ENCODE measurements at places on chromosomes 12 and 14.

GRCh38 chr14:87629788-87630187 is 363.2 kb downstream of the GALC start:
- H3K4me1 ChIP-seq = no peaks in the 10 kb centered on the region
- H3K27me3 ChIP-seq = no peaks in the 10 kb centered on the region
- no peak overlapping the region for H3K27ac ChIP-seq

- H3K36me3 ChIP-seq = peaks cover 76% of the 10 kb centered on the region
- H3K4me3 ChIP-seq = no peak overlapping the region
- no peaks in the 10 kb centered on the region for H3K27me3 ChIP-seq
- no peak overlapping the region for H3K27ac ChIP-seq
Measured at GRCh38 chr12:28390761-28391385, 200.6 kb downstream of the CCDC91 start.

- ATAC-seq = no peak
- H3K27ac ChIP-seq = no peak overlapping the region
- H3K4me3 ChIP-seq = no peak overlapping the region
- peaks cover 20% of the 10 kb centered on the region for H3K27me3 ChIP-seq
- H3K36me3 ChIP-seq = no peaks in the 10 kb centered on the region
- H3K4me1 ChIP-seq = no peaks in the 10 kb centered on the region
Measured at GRCh38 chr12:111120578-111120977, 200.2 kb upstream of the MYL2 start.

- peak overlapping the region; percentile 71 for H3K4me3 ChIP-seq
- H3K27me3 ChIP-seq = no peaks in the 10 kb centered on the region
- peaks cover 18% of the 10 kb centered on the region for H3K4me1 ChIP-seq
Measured at GRCh38 chr12:622416-622815, 40.8 kb downstream of the NINJ2 start.

DNA sequence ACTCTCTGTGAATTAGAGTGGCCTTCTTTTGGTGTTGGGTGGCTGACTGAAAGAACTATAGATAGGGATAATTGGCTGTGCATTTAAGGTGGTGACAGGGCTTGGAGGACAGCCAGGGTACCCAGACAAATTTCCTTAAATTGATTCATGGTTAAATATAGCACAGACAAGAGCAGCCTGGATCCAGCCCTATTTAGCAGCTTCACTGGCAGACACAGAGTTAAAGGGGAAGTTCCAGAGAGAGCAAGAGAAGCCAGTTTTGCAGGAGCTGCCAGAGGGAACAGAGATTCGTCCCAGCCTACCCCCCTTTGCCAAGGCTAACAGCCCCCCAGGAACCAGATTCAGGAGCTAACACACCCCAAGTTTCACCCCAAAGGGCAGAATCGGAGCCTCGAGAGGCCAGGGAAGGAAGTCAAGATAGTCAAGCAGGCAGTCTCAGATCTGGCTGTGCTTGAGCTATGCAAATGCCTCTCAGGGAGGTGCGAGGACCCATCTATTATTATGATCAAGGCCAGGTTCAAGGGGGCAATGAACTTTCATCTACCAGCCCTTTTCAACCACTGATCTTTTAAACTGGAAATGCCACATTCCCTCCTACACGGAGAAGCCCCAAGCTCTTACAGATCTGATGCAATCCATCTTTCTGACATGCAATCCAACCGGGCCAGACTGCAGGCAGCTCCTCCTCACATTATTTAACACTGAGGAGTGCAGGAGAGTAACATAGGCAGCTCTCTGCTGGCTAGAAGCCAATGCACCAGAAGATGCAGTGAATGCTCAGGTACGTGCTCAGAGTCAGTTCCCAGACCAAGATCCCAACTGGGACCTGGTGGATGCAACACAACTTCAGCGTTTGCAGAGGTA is 58.2 kb downstream of the DHRS2 start:
- H3K36me3 ChIP-seq = no peaks in the 10 kb centered on the region
- peaks cover 26% of the 10 kb centered on the region for H3K27me3 ChIP-seq
- no peaks in the 10 kb centered on the region for H3K4me1 ChIP-seq
- H3K4me3 ChIP-seq = no peak overlapping the region

DNA sequence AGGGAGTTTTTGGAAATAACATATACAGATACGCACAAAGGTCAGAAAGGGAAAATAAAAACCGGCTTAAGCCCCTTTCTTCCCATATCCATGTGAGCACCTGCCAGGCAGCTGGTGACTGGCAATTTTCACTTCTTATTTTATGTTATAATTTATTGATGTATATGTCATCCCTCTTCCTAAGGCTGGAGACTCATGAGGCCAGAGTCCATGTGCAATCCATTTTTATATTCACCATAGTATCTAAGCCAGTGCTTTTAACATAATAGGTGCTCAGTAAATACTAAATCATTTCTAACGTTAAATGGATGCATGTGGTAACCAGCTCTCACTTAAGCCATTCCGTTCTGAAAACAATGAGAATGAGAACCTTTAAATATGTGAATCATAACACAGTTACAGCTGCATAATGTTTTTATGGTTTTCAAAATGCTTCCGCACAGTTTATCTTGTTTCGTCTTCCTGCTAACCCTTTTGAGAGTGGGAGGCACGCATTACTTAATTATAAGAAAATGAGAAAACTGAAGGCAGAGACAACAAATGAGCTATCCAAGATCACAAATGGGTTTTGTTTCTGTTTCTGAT is 178.3 kb downstream of the CACNA1C start:
- no peaks in the 10 kb centered on the region for H3K36me3 ChIP-seq
- H3K4me3 ChIP-seq = no peak overlapping the region
- no peak for ATAC-seq
- H3K27ac ChIP-seq = no peak overlapping the region
- no peaks in the 10 kb centered on the region for H3K4me1 ChIP-seq
- peaks cover 25% of the 10 kb centered on the region for H3K27me3 ChIP-seq

GRCh38 chr12:530308-530707 is 70.6 kb downstream of the B4GALNT3 start:
- H3K36me3 ChIP-seq = no peaks in the 10 kb centered on the region
- no peak overlapping the region for H3K27ac ChIP-seq
- no peaks in the 10 kb centered on the region for H3K4me1 ChIP-seq
- ATAC-seq = no peak

DNA sequence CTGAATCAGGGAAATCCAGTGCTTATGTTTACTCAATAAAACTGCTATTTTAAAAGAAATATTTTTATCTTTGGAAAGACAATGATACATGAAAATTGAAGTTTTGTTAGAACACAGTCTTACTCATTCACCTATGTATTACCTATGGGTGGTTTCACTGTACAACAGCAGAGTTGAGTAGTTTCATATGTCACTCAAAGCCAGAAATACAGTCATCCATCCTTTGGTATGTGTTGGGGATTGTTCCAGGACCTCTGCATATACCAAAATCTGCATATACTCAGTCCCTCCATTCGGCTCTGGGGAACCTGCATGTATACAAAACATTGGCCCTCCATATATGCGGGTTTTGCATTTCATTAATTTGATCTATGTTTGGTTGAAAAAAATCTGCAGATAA is 190.6 kb downstream of the GPHN start:
- H3K4me1 ChIP-seq = no peaks in the 10 kb centered on the region
- no peak overlapping the region for H3K4me3 ChIP-seq
- peak; percentile 80 for ATAC-seq
- no peaks in the 10 kb centered on the region for H3K36me3 ChIP-seq
- H3K27me3 ChIP-seq = no peaks in the 10 kb centered on the region
- H3K27ac ChIP-seq = no peak overlapping the region

DNA sequence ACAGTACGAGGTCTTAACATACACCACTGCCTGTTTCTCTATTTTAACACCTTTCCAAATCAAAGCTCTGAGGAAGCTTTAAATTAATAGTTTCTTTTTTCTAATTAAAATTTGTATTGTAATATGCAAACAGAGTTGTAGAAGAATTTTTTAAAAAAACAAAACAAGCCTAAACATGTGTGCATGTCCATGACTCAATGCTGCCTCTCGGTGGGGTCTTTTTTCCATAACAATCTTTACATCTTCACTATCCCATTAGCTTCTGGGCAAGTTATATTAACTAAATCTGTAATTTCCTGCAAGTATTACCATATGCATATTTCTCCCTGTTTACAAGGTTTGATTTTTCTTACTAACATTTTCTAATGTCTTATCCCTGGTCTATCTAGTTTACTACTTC is 143.9 kb upstream of the NAV3 start:
- H3K4me3 ChIP-seq = no peak overlapping the region
- H3K27me3 ChIP-seq = no peaks in the 10 kb centered on the region
- H3K4me1 ChIP-seq = no peaks in the 10 kb centered on the region

Measured in activated T-helper 17 cell treated with anti-CD3 and anti-CD28 coated beads, Interleukin-2, amount 50 U/mL, for 72 hours (primary cell).